Hindlimb muscle (tissue), 1 donor: ENCODE measurements at places on chromosomes 11 and 22. TPM values are rescaled to one million over a fixed set of nuclear protein-coding genes. Genes with fewer than 3 reads are reported as not detected.

Gene OR5M8
- polyA plus RNA-seq = not detected

Gene MS4A4E
- polyA plus RNA-seq = 2.0 TPM

Gene NDUFV1
- polyA plus RNA-seq = 155 TPM

Gene PPP1CA
- 146 TPM for polyA plus RNA-seq

Gene FAM89B
- 52.5 TPM for polyA plus RNA-seq

Gene APOBEC3F
- 3.0 TPM for polyA plus RNA-seq

Gene MFNG
- 7.7 TPM for polyA plus RNA-seq

Gene CRYBB2
- not detected for polyA plus RNA-seq

Gene SLC15A3
- polyA plus RNA-seq = 27.9 TPM

Gene TST
- 21.1 TPM for polyA plus RNA-seq

Gene PDE3B
- 1.6 TPM for polyA plus RNA-seq

Gene PHETA2
- polyA plus RNA-seq = 17.9 TPM

Gene SYCE3
- polyA plus RNA-seq = not detected

Gene OR6X1
- not detected for polyA plus RNA-seq

Gene DDI1
- polyA plus RNA-seq = not detected

Gene MS4A4A
- 7.9 TPM for polyA plus RNA-seq

Gene CCDC73
- polyA plus RNA-seq = not detected

Gene HEPACAM
- polyA plus RNA-seq = 0.22 TPM

Gene DGAT2
- polyA plus RNA-seq = 6.1 TPM

Gene DRD4
- polyA plus RNA-seq = 1.2 TPM

Gene AP2A2
- polyA plus RNA-seq = 49.7 TPM
